ELF-1 (cell line): ENCODE measurements at places on chromosomes 6 and 20.

GRCh38 chr6:169592558-169592957 lies 109.3 kb downstream of the WDR27 start:
- DNase-seq: no peak

DNA sequence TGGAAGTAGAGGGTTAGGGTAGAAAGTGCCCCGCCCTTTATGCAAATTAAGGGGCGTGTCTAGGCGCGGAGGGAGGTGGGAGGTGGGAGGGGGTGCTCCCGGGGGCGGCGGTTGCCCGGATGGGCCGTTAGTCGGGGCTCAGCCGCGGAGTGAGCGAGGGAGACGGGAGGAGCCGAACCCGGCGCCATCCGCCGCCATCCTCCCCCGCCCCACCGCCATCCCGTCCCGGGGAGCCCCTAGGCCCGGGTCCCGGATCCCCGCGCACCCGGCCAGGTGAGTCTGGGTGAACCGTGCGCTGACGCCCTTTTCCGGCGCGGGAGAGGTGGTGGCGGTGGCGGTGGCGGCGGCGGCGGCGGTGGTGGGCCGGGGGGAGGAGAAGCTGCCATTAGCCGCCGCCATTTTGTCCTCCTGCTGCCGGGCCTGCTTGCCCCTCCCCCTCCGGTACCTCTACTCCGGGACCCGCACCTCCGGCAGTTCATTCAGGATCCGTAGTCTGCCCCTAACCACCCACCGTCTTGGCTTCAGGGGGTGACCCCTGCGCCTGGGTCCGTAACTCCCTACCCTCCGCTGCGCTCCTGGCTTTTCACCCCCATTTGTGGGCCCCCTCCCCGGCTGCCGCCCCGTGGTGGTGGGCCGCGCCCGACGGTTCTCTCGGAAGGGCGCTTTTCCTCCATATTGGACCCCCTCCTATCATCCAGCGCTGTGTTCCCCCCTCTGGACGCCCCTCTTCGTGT lies at the start of gene PRRC2A:
PRRC2A (plus strand) TSS at position 130 of the 734 bp plus-strand sequence. CDS start 2,075 bp downstream, outside the sequence.
- peak; percentile 78 for DNase-seq

- DNase-seq: no peak
These were observed 68.6 kb downstream of the SGK1 start for GRCh38 chr6:134249239-134249758.

GRCh38 chr20:50930139-50930975 lies 880 bp downstream of the ADNP start:
- no peak for DNase-seq

- no peak for DNase-seq
These were observed 152.5 kb downstream of the MRPL14 start for GRCh38 chr6:43974643-43975230.

- DNase-seq: no peak
These were observed 25.8 kb upstream of the SLC9A8 start for GRCh38 chr20:49786668-49787370.

DNA sequence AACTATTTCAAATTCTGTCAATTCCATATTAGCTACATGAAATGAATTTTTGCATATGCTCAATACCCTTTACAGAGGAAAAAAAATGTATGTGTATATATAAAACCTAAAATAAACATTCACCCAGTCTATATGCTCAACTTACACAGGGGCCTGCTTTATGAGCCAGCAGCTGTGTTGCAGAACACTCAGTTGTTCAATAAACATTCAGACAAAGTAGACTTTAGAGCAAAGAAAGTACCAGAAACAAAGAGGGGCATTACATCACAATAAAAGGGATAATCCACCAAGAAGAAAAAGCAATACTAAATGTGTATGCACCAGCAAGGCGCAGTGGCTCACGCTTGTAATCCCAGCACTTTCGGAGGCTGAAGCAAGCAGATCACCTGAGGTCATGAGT lies 9.5 kb downstream of the COQ3 start:
- no peak for DNase-seq

DNA sequence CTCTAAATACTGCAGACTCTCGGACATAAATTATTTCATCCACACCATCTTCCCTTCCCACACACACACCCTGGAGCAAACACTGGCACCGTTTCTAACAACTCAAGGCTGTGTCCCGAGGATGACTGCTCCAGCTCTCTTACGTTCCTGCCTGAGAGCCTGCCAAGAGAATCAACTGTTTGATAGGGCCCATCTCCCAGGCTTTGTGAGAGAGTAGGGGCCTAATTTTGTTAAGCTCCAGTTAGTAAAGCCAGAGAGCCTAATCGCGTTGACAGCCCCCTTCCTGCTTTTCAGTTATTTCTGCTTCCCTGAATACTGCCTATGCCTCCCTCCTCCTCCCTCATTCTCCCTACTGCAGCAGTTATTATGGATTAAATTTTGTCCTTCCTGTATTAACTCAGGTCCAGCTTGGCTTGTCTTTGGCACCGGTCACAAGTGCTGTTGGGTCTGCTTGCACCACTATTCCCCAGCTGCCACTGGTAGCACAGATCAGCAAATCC lies 118.1 kb upstream of the TMEM181 start:
- DNase-seq: no peak

GRCh38 chr20:23147964-23148730 lies 62.0 kb upstream of the CD93 start:
- no peak for DNase-seq

DNA sequence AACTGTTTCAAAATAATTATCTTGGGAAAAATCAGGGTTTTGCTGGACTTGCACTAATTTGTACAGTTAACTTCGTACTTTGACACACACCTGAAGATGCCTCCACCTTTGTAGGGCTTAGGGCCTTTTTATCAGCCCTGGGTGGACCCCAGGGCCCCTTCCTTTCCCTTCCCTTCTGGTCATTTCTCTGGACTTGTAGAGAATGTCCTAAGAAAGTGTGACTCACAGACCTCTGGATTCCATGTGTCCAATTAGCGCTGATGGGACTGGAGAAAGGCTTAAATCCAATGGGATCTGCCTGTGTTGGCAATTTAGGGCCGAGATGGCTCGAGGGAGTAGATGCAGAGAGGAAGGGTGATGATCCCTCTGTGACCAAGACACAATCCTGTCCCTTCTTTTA lies 9.3 kb downstream of the TRIM15 start:
- DNase-seq: no peak

GRCh38 chr6:130969166-130969565 lies 93.9 kb downstream of the EPB41L2 start:
- no peak for DNase-seq

GRCh38 chr6:22208026-22208425 lies 88.8 kb downstream of the PRL start:
- DNase-seq: no peak

DNA sequence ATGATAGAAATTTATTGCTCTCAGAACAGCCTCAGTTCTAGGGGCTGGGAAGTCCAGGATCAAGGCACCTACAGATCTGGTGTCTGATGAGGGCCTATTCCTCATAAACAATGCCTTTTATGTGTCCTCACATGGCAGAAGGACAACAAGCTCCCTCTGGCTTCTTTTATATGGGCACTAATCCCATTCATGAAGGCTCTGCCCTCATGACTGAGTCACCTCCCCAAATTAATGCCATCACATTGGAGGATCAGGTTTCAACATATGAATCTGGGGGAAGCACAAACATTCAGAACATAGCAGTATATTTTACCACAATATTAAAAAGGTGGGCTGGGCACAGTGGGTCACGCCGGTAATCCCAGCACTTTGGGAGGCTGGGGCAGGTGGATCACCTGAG lies 58.5 kb upstream of the CCN6 start:
- DNase-seq: no peak

- DNase-seq: no peak
These were observed 141.1 kb upstream of the EEF1E1 start for GRCh38 chr6:8243475-8243874.

- no peak for DNase-seq
These were observed 91.2 kb upstream of the ADTRP start for GRCh38 chr6:11869672-11870340.

DNA sequence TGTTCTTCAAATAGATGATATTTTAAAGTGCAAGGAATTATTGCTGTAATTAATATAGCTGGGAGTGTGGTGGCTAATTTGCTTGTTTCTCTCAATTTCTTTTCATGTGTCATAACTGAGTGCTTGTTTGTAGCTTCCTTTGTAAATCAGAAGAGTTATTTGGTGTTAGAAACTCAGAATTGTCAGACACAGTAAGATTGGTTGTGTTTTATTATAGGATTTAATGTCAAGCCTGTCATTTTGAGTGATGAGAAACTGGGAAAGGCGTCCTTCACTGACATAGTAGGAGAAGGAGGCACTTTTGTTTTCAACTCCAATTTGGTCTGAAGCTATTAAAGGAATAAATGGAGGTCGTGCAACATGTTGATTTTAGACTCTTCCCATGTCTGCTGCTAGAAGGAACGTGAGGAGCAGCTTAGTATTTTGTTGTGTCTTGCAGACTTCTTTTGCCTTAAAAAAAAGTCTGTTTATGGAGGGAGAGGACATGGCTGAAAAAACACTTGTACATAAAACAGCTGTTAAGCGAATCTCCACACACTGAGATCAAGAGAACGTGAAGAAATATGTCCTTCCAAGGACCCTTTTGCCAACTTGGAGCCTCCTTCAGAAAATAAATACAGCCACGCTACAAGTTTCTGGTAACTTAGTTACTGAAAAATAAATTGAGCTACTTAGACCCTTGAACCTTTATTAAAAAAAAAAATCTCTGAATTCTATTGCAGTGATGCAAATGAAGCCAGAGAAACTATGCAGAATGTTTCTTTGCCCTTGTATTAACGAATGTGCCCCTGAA lies 59.5 kb downstream of the BMP6 start:
- DNase-seq: no peak

- no peak for DNase-seq
These were observed 344.9 kb downstream of the CDKAL1 start for GRCh38 chr6:20879121-20879520.
